ENCODE measurements at places on chromosomes 5 and 9.

DNA sequence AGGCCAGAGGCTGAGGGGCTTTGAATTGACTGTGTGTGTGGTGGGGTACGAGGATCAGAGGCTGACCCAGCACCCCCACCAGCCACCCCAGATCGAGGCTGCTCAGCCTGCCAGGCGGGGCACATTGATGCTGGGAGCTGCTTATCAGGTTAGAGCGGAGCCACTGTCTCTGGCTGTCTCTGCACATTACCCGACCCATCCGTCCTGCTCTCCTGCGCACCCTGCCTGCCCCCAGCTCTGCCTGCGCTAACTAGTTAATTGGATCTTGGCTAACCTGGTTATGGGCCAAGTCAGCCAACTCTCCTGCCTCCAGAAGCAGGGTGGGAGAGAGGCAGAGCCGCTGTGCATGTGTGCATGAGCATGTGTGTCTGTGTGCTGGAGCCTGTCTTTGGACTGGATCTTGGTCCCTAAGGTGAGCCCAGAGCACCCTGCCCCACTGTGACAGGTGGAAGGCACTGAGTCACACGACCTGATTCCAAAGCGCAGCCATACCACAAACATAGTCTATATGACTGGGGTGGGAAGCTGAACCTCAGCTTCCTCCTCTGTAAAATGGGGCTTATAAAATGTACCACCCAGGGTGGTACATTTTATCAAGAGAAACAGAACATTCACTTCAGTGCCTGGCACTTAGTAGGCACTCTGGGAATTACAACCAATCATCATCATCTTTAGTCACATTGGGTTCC lies 39.7 kb downstream of the PCDH1 start:
- no peak for DNase-seq

DNA sequence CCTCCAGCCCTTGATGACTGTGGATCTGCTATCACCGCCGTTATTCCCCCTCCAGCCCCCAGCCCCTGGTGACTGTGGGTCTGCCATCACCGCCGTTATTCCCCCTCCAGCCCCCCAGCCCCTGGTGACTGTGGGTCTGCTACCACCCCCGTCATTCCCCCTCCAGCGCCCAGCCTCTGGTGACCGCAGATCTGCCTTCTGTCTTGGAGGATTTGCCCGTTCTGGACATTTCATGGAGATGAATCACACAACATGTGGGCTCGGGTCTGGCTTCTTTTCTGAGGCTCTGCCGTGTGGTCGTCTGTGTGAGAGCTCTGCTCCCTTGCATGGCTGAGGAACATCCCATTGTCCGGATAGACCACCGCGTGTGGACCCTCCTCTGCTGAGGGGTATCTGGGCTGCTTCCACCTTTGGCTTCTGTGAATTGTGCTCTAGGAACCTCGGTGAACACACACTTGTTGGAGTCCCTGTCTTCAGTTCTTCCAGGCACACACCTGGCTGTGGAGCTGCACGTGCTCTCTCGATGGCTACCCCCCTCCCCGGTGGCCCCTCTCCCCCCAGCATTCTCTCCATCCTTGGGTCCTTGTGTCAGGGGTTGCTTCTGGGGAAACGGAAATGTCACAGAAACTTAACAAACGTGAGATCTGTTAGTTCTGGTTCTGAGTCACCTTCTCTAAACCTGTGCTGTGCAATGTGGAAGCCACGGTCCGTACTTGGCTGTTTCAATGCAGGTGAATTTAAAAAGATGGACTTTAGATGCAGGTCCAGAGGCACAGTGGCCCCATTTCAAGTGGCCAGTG lies 105.3 kb upstream of the COL5A1 start:
- DNase-seq: no peak

- no peak for DNase-seq
These were observed 1040.5 kb downstream of the DTWD2 start for GRCh38 chr5:117947836-117948235.

DNA sequence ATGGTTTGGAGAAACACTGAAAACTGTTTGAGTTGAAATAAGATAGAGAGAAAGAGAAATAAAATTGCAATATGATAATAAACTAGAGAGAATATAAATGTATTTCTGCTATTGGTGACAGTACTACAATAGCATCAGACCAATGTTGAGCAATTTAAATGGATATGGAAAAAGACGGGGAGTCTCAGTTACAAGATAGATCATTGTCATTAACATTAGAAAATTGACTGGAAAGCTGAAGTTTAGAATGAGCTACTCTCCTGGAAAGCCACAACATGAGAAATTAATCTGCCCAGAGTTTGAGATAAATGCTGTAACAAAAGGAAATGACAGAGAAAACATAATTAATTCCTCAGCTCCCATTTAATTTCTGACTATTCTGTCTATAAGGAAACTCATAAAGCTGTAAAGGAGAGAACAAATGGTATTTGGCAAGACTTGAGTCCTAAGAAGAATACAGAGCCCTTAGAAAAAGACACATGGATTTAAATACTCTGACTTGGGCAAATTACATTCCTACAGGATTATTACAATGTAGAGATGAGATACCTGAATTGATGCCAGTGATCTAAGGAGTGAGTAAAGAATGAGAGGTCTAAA lies 624.5 kb upstream of the CHD1 start:
- DNase-seq: no peak

DNA sequence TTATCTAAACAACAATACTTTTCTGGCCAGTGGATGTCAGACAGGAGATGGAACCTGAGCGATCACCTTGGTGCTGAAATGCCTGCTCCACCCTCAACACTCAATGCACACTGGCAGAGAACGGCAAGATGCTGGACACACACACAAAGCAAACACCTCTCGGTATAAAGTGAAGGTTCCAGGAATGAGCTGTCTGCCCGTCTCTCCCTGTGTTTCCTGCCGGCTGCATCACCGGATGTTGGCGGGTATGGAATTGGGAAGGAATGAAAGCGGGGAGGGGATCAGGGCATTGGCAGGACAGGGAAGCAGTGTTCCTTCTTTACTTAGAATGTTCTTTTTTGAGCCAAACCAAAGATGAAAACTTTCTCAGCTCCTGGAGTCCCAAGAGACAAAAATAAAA lies 59.2 kb downstream of the MED10 start:
- no peak for DNase-seq

- no peak for DNase-seq
These were observed 184.8 kb downstream of the RORB start for GRCh38 chr9:74681906-74682305.
